Jurkat, Clone E6-1 (cell line): ENCODE measurements at places on chromosomes 4 and X.

GRCh38 chrX:122134291-122134690 lies 1049.8 kb upstream of the GRIA3 start:
- no peak for DNase-seq

GRCh38 chr4:2288051-2288541 lies 26.2 kb upstream of the MXD4 start:
- no peak for DNase-seq

- no peak for DNase-seq
Measured at GRCh38 chrX:154749856-154750255, 1.0 kb downstream of the GAB3 start.

GRCh38 chr4:53552711-53553110 lies 38.6 kb downstream of the LNX1 start:
- no peak for DNase-seq

GRCh38 chrX:89033723-89034122 lies 286.7 kb downstream of the CPXCR1 start:
- DNase-seq, result no peak

DNA sequence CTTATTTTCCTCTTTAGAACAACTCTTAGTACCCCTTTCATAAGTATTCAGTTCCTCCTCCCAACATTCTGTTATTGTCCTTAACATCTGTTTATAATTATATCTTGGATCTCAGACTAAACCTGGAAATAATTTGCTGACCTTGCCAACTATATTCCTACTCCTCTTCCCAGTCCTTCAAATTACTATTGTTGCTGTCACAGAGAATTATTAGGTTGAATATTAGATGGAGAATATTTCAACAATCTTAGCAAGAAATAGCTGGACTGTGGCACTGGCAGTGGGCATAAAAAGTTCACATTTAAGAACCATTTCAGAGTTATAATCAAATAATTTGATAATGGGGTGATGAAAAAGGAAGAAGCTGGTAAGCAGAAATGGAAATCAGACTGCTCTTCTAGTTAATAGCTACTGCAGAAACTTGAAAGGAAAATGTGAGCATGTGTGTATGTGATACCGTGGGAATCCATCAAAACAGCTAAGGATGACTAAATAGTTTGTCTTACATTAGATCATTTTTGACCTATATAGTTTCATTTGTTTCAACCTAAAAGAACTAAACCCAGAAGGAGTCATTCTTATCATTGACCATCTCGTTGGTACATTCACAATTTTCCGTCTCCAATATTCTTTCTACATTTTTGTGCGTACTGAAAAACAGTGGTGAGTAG lies 43.3 kb upstream of the PRDM8 start:
- no peak for DNase-seq

DNA sequence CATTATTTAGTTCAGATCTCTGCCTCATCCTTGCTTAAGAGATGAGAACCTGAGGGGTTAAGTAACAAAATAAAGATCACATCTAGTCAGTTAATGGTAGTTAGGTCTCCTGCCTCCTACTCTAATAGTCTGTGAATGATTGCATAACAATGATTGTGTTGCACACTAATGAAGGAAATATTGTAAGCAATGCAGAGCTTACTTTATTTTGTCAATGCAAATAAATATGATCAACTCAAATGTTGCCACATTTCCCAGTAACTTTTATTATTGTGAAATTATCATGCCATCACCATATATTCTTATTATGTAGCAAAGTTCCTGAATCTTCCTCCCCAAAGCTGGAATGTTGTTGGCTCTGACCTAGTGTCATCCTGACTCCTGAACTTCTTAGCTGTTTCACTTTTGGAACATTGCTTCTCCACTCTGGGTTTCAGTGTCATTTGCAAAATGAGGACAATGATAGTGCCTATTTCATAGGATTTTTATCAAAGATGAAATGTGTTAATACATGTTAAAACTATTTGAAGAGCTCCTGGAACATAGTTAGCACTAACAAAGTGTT lies 17.0 kb upstream of the GABRA4 start:
- DNase-seq, result no peak

- no peak for DNase-seq
Measured at GRCh38 chrX:106973433-106974149, 26.4 kb downstream of the MORC4 start.
